D341Med (cell line): ENCODE measurements at places on chromosomes 6 and 20.

DNA sequence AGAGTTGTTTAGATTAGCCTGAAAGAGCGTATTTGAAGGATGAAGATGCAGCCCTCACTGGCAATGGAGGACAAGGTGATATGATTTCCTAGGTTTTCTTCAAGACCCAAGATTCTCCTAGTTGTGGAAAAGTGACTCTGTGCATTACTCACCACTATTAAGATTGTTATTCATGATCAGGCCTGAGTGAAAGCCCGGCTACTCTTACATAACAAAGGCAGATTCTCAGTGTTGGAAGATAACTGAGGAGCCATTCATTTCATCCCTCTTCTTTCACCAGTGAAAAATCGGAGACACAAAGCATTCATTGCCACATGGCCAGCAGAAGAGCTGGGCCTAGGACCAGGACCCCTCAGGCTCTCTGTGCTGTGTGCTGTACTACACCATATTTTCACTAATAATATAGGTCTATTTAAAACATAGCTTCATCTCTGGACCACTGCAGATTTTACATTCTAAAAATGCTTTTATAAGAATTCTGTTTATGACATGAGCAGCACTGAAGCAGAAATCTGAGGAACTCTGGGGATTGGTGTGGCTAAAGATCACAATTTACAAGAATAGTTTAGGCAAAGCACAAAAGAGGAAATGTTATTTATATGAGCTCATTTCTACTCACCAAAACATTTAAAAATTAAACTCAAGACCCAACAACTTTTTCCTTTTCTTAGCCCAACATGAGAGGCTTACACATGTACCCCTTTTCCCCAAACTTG, 181.9 kb upstream of the CCN2 start:
- DNase-seq = no peak

DNA sequence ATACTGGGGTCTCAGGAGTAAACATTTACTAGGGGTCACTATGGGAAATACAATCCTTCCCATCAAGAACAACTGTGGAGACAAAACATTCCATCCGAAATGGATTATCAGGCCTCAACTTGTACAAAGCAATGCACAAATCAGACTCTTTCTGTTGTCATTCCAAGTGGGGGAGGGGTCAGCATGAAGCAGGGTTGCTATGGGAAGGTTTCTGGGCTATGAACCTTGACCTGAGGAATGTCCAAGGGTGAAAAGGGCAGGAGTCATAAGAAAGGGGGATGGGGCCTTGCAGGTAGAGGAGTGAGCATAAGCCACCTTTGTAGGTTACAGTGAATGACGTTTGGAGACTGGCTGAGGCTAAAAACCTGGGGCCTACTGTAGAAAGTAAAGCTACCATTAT, 3.1 kb downstream of the METTL24 start:
- DNase-seq = no peak

DNA sequence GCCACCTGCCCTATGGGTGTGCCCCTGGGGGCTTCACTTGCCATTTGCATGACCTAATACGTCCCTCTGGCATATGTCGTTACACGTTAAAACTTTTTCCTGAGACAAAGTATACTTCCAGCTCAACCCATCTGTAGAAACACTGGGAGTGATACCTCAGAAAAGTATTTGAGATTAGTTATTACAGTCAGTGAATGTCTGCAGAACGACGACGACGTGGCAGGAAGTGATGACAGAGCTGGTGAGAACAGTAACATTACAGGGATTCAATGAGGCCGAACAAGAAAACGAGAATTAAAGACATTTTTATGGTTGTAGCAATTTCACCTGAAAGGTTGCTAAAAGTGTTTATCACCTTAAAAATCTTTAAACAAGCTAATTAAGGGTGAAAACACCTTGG, 40.2 kb downstream of the SASH1 start:
- DNase-seq = no peak

DNA sequence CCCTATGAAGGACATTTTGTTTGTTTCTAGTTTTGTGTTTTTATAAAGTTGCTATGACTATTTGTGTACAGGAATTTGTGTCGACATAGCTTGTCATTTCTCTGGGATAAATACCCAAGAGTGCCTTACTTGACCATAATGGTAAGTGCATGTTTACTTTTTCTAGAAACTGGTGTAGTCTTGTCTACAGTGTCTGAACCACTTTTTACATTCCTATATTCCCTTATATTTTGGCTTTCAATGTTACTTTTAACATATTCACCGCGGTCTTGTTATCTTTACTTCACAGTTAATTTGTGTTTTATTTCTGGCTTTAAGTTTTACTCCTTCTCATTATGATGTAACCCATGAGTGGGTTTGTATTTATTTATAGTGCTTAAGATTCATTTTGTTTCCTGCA, 444.4 kb upstream of the RGS17 start:
- DNase-seq = no peak

- DNase-seq = no peak
Observed at GRCh38 chr6:22083119-22083518, 213.7 kb downstream of the PRL start.

- DNase-seq = no peak
Observed at GRCh38 chr20:41300886-41301285, 16.6 kb downstream of the ZHX3 start.

DNA sequence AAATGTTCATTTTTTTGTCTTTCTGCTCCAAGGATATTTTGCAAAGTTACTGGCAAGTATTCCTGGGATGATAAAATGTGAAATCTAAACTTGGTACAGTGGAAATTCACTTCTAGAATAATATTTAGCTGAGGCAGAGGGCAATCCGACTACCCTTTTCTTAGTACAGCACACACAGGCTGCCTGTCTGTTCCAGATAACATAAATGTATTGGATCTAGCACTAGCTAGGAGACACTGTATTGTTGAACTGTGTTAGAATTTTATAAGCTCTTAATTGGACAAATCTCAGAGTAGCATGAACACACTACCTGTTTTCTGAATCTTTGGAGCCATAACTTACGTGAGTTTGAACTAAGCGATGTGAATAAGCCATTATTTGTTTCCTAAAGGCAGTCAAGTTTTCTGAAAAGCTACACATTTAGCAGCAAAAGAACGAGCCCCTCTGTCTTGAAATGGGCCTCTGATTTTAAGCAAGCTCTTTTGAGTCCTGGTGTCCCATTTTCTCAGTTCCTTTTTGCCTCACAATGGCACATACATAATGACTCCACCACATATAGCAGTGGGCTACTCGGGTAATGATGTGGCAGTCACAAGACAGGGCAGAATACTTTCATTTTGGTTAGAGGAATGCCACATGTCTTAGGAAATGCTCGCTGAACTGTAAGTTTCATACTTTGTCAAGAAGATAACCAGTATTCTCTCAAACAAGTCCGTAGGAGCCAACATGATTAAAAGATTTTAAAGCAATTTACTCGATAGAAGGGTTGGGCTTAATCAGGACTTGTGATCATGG, 116.5 kb upstream of the ESR1 start:
- no peak for DNase-seq

- no peak for DNase-seq
Observed at GRCh38 chr6:143125864-143126573, 65.3 kb downstream of the AIG1 start.

GRCh38 chr6:159077123-159077522, 32.3 kb upstream of the TAGAP start:
- DNase-seq = no peak
